ENCODE measurements at places on chromosomes 16 and 17.

DNA sequence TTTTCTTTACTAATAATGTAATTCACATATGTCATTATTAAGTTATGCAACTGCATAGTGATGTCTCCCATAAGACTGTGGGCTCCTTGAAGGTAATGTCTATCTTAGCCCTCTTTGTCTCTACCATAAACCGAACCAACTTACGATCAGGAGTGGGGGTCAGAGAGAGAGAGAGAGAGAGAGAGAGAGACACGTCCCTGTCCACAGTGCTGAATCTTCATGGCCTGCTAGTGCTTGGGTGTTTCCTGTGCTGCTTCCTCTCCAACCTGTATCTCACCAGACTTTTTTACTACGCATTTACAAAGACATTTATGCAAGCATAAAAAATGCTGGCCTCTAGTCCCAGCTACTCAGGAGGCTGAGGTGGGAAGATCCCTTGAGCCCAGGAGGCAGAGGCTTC is 52.2 kb upstream of the HAPSTR1 start:
- no peak for DNase-seq

DNA sequence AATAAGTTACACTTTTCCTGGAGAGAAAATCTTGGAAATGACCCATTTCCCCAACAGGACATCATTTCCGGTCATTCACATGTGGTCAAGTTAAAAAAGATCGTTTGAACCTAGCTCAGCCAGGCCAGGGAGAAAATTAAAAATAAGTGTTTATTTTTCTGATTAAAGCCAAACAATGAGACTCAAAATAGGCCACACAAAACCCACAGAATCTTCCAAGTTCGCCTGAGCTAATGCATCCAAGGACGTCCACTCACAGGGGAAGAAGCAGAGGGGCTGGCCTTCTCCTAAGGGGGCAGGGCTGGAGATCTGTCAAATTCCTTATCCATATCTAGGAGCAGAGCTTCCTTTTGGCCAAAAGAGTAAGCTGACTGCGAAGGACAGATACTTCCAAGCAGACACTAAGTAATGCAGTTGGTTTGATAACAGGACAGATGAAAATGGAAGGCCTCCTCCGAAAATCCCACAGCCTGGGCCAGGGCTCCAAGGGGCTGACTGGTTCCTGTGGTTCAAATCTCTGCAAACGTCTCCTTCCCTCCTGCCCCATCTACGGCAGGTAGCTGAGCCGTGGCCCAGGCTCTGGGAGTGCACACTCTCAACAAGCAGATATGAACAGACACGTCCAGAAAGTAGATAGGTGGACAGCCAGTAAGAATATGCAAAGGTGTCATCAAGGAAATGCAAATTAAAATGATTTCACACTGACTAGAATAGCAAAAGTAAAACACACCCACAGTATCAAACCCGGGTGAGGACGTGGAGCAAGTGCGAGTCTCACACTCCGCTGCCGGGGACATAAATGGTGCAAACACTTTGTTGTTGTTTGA is 98.5 kb downstream of the MRM3 start:
- DNase-seq, result no peak

DNA sequence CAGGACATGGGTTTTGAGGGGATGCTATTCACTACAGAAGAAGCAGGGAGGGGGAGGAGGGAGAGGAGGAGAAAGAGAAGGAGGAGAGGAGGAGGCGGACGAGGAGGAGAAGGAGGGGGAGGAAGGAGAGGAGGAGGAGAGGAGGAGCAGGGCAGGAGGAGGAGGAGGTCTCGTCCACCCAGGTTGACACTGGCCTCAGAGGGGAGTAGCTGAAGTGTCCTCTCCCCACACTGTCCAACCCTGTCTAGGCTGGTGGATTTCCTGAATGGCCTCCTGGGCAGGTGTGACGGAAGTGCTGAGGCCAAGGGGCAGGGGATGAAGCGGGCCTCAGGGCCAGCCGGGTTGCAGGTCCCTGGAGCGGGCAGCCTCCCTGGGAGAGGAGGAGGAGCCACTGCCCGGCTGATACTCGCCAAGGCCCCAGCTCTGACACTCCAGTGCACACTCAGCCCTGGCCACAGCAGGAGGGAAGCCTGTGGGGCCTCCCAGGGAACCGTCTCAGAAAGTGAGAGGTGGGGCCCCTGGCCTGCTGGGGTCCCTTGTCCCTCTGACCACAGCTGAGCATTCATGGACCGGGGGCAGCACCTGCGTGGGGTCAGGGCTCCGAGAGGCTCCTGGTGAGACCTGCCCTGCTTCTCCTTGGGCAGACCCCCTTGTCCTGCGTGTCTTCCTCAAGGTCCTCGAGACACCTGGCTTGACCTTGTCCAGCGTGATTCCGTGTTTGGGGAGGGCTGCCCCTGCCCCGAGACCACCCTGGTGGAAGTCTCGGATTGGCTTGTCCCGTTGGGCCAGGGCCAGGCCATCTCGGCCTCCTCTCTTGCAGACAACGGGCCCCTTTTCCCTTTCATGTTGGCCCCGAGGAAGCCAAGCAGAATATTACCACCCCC is 200.6 kb upstream of the CIBAR2 start:
- DNase-seq, result peak; percentile 92

DNA sequence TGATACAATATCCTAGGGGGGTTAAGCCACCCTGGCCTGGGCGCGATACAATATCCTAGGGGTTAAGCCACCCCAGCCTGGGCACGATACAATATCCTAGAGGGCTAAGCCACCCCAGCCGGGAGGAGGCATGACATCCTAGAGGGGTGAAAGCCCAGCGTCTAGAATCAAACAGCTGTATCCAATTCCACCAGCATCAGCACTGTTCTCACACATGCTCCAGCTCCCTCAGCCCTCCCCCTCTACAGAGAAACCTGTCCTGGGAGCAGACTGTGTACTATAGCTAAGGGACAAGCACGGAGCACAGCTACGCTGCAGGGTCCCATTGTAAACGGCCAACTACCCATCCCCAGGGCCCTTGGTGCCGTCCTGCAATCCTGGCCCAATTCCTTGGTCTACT is 6.2 kb downstream of the GINS2 start:
- DNase-seq, result no peak

- no peak for DNase-seq
These were observed 645 bp downstream of the NLGN2 start for GRCh38 chr17:7408252-7408727.

DNA sequence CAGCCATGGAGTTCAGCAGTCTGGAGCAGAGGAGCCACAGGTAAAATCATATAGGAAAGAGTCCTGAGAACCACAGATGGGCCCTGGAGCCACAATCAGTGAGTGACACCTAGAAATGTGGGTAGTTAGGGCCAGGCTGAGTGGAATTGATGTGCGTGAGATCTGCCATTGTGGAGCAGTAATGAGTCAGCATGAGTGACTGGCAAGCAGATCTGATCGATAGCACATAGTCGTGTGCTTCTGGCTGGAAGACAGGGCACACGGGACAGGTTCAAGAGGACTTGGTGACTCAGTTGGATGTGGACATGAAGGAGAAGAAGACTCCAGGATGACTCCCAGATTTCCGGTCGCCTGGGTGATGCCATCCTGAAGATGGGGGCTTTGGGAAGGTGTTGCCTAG is 12.3 kb downstream of the ADORA2B start:
- no peak for DNase-seq

GRCh38 chr17:29557739-29558116 is 9.1 kb downstream of the ABHD15 start:
- DNase-seq, result no peak

GRCh38 chr17:9520649-9521048 is 55.0 kb downstream of the STX8 start:
- DNase-seq, result no peak

GRCh38 chr17:43468691-43469139 is 15.1 kb upstream of the DHX8 start:
- no peak for DNase-seq

GRCh38 chr16:58451265-58451689 is 48.7 kb upstream of the NDRG4 start:
- DNase-seq, result no peak

Data from DMS53 (cell line).